Lower leg skin (tissue), 4 donors: ENCODE measurements at places on chromosomes 2 and 18.
A peak's percentile ranks its signal among the peaks of the same experiment; 100 is the strongest.

- peak; percentile 58 for DNase-seq
These were observed 473.5 kb upstream of the MYT1L start for GRCh38 chr2:2804528-2804927.

DNA sequence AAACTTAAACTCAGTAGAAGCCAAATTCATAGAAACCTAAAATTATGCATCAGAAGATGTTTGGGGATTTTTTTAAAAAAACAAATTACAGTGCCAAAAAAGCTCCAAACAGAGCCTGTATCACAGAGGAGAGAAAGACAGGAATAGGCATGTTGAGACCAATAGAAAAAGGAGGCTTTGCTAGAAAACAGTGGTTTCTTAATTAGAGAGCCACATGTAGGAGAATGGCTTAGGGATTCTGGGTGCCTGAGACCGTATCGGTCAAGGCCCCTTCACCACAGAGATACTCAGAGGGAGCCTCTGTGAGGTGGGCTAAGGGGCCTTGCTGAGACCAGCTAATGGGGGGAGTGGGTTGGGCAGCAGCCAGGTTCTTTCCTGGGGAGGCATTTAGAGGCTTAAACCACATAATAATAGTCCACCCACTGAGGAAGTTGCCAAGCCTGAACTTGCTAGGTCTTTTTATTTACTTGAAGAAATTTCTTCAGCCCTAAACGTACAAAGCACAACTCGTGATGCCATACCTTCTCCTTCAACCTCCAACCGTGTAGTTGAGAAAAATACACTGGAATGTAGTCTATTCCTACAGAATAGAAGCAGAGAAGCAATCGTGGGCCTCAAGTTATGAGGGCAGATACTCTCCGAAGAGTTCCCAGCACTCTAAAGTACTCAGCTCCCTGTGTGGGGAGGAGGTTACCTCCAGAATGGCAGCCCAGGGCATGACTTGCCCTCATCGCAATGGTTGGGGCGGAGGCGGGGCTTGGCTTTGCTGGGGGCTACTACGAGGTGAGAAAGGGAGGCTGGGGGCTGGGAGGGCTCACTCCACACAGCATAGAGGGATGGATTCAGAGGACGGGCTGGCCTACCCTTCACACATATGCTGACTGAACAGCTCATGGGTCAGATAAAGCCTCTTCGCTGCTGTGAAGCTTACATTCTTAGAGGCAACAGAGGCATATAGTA, 237.9 kb downstream of the TPGS2 start:
- DNase-seq, result no peak

- no peak for DNase-seq
These were observed 86.5 kb downstream of the LIPG start for GRCh38 chr18:49648326-49648725.

GRCh38 chr18:58402951-58403702, 225.8 kb downstream of the ALPK2 start:
- DNase-seq, result no peak

- peak; percentile 53 for DNase-seq
These were observed 71.5 kb downstream of the RAB31 start for GRCh38 chr18:9779630-9780029.
